ENCODE measurements at places on chromosomes 16 and 17.

- no peak for DNase-seq
Measured at GRCh38 chr16:85778873-85779272, 20.5 kb downstream of the EMC8 start.

DNA sequence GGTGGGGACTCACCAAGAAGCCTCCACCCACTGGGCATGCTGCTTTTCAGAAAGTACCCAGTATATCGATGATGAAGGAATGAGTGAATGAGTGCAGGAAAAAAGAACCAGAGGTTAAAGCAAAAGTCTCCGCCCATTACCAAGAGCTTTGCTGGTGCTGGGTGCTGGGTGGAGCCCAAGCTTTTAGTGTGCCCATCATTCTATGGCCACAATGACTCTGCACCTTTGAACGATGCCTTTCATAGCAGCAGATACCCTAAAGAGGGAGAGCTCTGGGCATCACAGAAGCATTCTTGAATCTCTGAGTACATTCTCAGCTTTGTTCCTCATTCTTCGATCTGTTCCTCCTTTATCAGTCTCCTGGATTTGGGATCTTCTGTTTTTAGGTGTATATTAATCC, 450.7 kb upstream of the CCL2 start:
- DNase-seq, result no peak

GRCh38 chr16:68332411-68333121, 21.7 kb downstream of the PRMT7 start:
- DNase-seq, result no peak

GRCh38 chr16:72811188-72811720, 236.7 kb downstream of the ZFHX3 start:
- no peak for DNase-seq

DNA sequence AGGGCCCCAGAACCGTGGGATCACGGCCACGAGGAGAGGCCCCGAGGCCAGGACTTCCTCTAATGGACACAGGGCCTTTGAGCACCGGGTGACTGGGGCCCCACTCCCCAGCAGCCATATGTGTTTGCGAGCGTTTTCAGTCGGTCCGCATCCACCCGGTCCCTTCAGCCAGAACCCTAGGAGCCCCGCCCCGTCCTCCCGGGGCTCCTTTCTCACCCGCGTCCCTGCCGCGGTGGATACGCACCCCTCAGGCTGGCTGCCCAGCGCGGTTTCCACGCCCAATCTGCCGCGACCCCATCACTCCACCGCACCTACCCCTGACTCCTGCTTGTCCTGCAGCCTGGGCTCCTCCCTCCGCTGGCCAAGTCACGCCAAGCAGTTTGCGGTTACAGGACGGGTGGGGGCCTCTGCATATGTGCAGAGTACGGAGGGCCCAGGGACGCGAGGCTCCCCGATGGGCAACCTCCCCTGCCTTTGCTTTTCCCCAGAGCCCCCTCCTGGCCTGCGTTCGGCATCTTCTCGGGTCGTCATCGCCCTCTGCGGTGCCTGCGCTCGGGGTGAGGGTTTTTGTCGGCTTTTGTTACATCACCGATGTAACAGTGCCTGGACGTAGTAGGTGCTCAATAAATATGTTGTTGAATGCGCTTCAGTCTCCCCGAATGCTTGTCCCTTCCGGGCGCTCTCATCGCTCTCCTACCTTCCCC, 1.0 kb upstream of the TTYH2 start:
- DNase-seq, result peak; percentile 88

DNA sequence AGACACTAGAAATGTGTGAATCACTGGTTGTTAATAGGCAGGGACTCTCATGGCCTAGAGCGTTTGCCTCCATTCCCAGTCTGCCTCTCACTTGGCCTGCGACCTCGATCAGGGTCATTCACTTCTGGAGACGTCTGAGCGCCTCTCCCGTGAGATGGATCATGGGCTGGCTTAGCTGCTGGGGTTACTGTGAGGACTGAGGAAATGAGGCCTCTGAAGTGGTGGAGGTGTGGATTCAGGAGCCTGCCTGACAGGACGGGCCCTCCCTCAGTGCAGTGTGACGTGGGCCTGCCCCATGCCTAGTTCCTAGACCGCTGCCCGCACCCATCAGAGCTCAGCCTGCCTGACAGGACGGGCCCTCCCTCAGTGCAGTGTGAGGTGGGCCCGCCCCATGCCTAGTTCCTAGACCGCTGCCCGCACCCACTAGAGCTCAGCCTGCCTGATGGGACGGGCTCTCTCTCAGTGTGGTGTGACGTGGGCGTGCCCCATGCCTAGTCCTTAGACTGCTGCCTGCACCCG, 61.9 kb downstream of the BANP start:
- DNase-seq, result peak; percentile 37

DNA sequence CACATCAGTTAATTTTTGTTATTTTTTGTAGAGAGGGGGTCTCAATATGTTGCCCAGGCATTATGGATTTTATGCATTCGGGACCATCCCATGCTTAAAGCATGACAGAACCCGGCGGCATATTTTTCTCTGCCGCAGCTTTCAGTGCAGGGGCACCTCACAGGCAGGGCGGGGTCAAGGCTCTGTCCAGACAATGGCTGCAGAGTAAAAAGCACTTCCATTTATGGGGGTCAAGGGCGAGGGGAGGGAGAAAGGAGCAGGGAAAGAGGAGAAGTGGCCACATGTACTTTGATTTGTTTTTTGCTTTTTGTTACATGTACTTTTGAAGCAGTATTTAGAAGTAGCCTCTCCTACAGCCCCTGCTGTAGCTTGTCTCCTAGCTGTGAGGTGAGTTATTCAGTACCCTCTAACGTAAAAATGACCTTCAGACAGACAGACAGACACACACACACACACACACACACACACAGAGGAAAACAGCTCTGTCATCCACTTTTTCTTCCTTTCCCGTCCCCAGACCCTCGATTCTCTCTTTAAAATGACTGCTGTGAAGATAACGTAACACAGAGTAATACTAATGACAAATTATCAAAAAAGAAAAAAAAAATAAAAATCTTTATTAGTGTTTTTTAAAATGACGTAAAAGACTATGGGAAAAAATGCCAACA, 856 bp upstream of the SCPEP1 start:
- peak; percentile 50 for DNase-seq

DNA sequence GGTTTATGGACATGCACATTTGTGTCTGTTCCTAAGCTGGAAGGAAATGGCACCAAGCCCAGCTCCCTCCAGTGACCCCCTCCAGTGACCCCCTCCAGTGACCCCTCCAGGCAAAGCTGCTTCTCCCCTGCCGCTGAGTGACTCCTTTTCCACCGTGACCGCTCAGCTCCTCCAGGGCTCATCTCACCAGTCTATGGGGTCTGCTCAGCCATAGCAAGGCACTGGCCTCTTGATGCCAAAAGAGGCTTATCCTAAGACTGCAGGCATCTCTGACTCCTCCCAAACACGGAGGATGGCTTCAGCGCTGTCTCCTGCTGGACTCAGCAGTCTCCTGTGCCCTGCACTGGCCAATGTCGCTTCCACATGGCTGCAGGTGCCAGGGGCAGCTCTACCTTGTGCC, 35.3 kb downstream of the FA2H start:
- DNase-seq, result no peak

GRCh38 chr17:21286066-21286770, 1.7 kb downstream of the MAP2K3 start:
- no peak for DNase-seq

DNA sequence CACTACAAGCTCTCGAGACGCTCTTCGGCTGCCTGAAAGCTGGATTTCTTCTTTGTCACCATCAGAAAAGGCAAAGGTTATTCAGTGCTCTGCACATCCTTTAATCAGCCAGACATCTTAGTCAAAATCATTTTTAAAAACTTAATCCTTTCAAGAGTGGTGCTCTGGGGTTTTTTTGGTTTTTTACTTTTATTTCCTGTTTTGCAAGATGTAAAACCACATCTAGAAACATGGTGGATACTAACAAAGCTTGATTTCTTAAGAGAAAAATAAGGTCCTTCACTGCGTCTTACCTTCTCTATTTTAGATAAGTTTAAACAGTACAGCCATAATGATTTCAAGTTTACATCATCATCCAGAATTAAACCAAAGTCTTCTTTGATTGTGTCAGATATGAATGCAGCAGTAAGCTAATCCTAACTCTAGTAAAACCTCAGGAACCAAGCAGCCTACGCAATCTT, 6.3 kb downstream of the ANKRD11 start:
- DNase-seq, result no peak

DNA sequence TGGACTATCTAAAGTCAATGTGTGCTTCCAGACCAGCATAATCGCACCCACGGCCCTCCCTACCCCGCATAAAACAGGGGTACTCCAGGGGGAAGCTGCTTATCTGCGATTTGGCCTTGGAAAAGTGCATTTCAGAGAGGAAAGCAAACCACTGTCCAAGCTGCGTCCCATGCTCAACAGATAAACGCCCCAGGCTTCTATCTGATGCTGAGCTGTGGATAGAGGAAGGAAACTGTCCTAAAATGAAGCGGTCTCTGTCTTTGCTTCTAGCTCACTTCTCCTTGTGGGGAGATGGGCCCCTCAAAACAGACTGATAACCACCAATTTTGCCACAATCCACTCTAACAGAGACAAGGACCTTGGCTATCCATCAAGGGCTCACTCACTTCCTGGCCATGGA, 160.5 kb upstream of the TNRC6C start:
- DNase-seq, result no peak

GRCh38 chr17:28612936-28613872, 781 bp downstream of the RSKR start:
- peak; percentile 88 for DNase-seq

DNA sequence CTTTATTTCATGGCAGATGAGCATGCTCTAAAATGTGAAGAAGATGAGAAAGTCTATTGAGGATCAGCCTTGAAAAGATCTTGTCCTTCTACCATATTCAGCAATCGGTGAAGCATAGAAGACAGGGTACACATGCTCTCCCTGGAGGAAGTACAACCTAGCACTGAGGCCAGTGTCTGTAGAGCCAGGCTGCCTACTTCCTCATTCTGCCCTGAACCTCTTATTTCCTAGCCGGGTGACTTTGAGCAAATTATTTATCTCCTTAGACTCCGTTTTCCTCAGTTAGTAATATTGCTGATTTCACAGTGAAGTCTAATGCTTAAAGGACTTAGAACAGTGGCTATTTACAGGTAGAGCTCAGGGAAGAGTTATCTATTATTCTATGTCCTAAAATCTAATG, 58.4 kb downstream of the TMEM100 start:
- DNase-seq, result no peak

- no peak for DNase-seq
Measured at GRCh38 chr16:14241631-14242030, 170.5 kb downstream of the MRTFB start.

GRCh38 chr17:35709874-35710273, 21.6 kb upstream of the RASL10B start:
- no peak for DNase-seq

DNA sequence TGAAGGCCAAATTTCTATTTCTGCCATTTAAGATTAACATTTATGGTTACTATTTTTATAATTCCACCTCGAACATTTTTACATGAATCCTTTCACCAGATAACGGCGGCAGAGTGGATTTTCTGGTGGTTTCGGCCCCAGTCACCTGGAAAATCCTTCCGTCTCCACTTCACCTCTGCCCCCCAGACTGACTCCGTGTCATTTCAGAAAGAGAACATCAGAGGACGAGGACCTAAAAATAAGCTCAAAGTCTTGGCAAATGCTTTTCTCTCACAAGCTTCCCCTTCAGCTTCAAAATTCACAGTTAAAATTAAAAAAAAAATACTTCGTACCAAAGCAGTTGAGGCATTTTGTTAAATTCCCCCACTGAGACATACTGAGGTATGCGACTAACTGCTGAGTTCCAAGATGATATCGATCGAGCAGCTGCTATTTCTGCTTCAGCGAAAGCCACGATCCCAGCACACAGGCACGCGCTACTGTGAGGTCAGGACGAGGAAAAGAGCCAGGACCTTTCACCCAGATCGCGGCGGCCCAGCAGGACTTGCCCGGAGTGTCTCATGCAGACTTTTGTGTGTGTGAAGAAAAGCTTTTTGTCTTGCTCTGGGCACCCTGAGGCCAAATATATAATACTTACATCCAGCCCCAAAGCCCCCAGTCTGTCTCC, 36.8 kb downstream of the ASPA start:
- DNase-seq, result peak; percentile 70

- DNase-seq, result no peak
Measured at GRCh38 chr17:70278844-70279462, 109.6 kb downstream of the KCNJ2 start.

DNA sequence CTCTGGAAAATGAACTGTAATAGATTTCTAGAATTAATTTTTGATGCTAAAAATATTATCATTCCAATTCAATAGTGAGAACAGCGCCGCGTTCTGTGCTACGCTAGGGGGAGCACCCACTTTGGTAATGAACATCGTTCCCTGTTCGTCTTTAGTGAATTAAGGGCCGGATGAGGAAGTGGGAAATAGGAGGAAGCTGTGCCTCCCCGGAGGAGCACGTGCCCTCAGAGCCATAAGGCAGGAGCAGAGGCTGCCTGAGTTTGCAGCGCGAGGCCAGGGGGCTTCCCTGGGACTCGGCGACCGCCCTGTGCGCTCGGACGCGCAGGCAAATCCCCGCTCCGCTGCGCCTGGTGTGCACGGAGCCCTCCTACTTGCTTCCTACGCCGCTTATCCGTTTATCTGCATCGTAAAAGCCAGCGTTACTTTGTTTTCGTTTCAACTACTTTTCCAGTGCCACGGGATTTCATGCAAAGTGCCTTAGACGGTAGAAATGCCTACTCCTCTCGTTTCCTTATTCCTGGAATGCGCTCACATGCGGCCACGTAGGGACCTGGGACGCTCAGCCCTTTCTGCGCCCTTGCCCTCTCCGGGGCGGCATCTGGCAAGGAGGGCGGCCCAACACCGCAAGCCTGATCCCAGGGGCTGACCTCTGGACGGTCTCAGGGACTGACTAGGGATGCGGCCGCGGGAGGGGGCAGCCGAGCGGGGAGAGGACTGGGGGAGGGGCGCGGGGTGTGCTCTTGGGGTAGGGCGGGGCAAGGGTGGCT, 76.4 kb downstream of the KCNJ12 start:
- DNase-seq, result peak; percentile 86

- DNase-seq, result peak; percentile 93
Measured at GRCh38 chr16:2751577-2752034, 832 bp upstream of the SRRM2 start.

GRCh38 chr17:48429638-48430586, at the start of gene SKAP1:
SKAP1 (minus strand) TSS chr17:48430214.
- DNase-seq, result peak; percentile 89

DNA sequence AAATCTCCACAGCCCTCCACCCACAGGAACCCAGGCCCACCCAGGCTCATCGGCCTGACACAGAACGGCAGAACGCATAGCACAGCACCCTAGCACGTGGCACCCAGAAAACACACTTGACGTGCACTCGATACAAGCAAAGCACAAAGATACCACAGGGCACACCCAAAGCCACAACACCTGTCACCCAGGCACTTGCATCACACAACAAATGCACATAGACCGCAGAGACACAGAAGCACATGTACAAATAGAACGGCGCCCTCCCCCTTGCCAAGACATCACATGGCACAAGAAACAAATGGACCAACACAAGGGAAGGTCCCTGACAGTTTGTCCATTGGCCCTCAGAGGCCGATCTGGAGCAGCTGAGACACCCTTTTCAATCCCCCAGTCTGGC, 147.7 kb upstream of the WSCD1 start:
- DNase-seq, result no peak
